Lower leg skin (tissue), 4 donors: ENCODE measurements at places on chromosomes 2 and 18. TPM values are rescaled to one million over a fixed set of nuclear protein-coding genes. Genes with fewer than 3 reads are reported as not detected.
A peak's percentile ranks its signal among the peaks of the same experiment; 100 is the strongest.

DNA sequence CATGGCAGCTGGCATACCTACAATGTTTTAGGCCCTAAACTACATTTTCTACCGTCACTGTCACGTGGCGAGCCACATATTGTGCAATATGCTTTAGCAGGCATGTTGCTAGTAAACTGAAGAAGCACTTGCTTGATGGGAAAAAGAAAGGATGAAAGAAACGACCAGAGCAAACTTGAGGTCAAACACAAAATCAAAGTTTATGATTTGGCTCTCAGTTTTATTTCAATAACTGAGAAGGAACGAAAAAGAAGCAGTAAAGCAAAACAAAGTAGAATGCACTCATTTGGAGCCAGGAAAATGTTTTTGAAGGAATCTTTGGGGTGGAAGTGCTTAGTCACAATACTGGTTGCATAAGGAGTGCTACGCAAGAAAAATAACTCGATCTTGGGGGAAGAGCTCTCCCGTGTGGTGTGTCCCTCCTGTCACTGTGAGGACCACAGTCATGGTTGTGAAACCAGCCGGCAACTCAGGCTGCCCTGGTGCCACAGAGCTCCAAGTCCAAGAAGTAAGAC is 349.8 kb downstream of the RBM43 start:
- peak; percentile 86 for DNase-seq

GRCh38 chr2:81304154-81304830 is 999.7 kb upstream of the LRRTM1 start:
- DNase-seq = no peak

GRCh38 chr2:31372097-31372496 is 42.4 kb downstream of the XDH start:
- no peak for DNase-seq

DNA sequence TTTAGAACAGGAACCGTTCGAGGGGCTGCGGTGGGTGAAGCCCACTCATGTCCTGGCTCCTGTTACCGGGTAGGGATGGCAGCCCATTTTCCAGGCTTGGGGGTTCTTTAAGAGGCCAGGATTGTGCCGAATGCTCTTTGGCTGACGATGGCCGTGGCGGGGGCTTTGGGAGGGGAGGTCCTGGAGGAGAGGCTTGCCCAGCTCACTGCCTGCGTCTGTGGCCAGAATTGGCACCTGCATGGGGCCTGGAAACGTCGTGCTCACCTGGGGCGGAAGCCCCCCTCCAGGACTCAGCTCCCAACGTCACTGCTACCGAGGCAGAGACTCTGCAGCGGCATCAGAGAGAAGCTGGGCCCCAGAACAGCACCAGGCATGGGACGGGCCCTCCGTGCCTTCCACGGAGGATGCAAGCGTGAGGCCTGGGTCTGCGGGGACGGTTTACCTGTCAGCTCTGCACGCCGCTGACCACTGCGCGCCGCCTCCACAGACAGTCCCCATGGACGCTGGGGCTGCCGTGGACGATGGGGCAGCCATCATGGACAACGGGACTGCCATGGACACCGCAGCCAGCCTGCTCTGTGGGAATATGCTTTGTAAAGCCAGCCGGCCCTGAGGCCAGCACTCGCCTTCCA is 82.9 kb downstream of the NFATC1 start:
- DNase-seq = no peak

DNA sequence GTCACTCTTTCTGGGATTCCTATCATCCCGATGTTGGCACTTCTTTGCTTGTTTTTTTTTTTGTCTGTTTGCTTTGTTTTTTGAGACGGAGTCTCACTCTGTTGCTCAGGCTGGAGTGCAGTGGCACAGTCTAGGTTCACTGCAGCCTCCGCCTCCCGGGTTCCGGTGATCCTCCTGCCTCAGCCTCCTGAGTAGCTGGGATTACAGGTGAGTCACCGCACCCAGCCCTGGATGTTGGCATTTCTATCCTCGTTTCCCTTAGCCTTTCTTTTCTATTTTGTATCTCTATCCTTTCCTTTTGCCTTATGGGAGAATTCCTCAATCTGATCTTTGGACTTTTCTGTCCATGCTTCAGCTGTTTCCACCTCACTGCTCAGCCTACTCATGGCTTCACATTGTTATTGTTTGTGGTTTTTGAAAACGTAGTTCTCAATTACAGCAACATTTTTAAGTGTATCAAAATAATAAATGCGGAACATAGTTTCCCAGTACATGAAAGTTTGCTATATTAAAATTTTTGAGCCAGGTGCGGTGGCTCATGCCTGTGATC is 62.1 kb upstream of the ZNF516 start:
- DNase-seq = no peak

DNA sequence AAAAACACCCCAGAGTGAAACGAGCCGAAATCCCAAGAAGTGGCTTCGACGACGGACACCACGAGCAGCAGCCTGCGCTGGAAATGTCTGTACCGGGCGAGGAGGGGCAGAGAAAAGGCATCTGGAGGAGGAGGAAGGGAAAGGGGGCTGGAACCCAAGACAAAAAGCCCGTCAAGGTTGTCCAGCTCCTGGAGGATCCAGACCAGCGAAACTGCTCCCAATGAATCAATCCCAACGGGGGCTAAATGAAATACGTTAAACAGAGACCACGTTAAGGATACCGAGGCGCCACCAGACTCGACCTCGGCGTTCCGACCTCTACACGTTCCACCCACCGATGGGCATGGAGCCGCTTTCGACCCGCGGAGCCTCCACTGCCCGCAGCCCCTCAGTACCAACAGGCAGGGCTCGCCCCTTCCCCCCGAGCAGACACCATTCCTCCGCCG is 400 bp downstream of the CCDC88A start:
- peak; percentile 86 for DNase-seq

DNA sequence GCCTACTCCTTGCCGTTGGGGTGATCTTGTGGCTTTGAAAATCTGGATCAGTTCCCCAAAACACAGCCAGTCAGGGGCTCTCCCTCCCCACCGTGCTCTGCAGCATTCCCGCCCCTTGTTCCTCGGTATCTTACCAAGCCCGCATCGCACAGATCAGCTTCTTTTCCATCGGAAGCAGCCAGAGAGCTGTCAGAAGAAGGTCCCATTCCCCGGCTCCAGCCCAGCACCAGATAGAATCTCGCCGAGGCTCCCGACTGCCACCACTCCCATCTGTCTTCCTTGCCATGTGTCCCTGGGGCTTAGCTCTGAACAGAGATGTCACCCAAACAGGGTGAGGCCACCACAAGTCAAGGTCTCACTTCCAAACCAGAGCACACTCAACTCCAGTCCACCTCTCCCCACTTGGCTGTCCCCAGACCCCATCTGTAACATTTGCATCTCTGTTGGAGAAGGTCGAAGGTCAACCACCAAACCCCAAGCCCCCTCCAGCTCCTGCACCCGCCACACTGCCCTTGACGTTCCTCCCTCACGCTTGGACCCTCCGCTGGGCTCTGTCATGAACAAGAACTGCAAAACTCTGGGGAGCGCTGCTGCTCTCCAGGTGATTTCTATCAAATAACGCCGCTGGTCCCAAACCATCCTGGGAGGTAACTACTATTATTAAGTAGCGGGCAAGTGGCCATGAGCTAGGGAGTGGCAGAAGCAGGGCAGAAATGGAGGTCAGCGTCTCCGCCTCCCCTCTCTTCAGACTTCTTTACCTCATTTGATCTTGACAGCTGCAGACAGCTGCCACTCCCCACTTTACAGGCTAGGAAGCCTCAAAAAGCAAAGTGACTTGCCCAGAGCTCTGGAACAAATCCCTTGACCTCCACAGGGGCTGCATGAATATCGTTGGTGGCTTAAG is 70.0 kb upstream of the TAF1B start:
- no peak for DNase-seq

GRCh38 chr2:130795431-130795830 is 40.1 kb downstream of the AMER3 start:
- DNase-seq = no peak

DNA sequence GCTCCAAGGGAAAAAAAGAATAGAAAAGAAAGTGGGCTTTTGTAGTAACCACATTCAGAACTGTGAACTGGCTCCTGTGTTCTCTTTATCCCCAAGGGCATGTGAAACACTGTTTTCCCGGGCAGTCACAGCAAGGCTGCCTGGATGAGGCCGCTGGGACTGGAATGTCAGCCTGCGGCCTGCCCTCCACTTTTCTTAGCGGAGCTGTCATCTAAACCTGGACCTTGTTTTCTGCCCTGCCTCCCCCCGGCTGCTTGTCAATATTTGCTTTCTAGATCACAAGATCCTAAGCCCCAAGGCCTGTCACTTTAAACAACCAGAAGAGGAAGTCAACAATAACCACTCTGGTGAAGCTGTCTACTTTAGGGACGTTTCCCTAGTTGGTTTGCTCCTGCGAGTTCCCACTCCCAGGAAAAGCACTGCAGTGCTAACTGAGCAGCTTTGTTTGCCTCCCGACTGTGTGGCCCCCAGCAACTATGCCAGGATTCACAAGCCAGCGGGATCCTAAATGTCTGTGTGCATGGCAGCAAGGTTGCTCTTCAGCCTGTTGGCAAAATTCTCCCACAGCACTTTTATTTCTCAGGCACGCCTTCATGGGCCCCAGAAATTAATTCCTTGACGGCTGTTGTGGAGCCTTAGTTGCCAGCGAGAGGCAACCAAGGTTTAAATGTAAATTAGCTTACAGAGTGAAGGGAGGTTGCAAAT is 30.6 kb downstream of the SOWAHC start:
- peak; percentile 32 for DNase-seq

- no peak for DNase-seq
Observed at GRCh38 chr18:2825613-2826175, 21.1 kb upstream of the EMILIN2 start.

GRCh38 chr2:224799691-224800090 is 83.5 kb upstream of the CCDC195 start:
- no peak for DNase-seq

GRCh38 chr2:67948057-67948456 is 114.7 kb downstream of the C1D start:
- no peak for DNase-seq

- DNase-seq = no peak
Observed at GRCh38 chr2:56648802-56649201, 465.0 kb downstream of the CCDC85A start.

GRCh38 chr2:166170356-166170755 is 42.5 kb upstream of the SCN1A start:
- no peak for DNase-seq

The ERBB4 gene
- 0.59 TPM for total RNA-seq

The KDM3A gene
- total RNA-seq = 111 TPM

The POMC gene
- total RNA-seq = 4.8 TPM

The MOCOS gene
- total RNA-seq = 1.1 TPM

The CCDC102B gene
- total RNA-seq = 2.1 TPM
